Activated CD8-positive, alpha-beta memory T cell treated with anti-CD3 and anti-CD28 coated beads for 1 hour (primary cell): ENCODE measurements at places on chromosomes 5 and 9.

DNA sequence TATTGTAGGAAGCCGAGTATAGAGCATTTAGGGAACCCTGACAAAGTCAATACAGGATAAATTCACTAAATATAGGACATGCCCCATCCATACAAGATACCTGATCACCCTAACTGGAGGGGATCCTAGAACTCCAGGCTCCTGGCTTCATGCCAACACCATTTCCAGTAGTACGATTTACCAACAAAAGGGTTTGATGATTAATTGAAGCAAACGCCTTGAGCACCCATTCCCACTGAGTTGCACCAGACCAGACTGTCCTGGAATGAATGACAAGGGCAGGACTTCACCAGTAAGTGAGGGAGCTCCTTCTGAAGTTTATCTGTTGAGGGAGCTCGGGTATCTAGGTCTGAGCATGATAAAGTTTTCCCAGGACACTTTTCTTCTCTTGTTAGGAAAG, 327.2 kb upstream of the MSX2 start:
- no peak for DNase-seq

- no peak for DNase-seq
Observed at GRCh38 chr5:167167191-167167795, 1124.2 kb upstream of the WWC1 start.

- DNase-seq = no peak
Observed at GRCh38 chr5:14574891-14575508, 6.6 kb upstream of the OTULINL start.

- no peak for DNase-seq
Observed at GRCh38 chr5:178177569-178177968, 9.6 kb downstream of the GMCL2 start.

DNA sequence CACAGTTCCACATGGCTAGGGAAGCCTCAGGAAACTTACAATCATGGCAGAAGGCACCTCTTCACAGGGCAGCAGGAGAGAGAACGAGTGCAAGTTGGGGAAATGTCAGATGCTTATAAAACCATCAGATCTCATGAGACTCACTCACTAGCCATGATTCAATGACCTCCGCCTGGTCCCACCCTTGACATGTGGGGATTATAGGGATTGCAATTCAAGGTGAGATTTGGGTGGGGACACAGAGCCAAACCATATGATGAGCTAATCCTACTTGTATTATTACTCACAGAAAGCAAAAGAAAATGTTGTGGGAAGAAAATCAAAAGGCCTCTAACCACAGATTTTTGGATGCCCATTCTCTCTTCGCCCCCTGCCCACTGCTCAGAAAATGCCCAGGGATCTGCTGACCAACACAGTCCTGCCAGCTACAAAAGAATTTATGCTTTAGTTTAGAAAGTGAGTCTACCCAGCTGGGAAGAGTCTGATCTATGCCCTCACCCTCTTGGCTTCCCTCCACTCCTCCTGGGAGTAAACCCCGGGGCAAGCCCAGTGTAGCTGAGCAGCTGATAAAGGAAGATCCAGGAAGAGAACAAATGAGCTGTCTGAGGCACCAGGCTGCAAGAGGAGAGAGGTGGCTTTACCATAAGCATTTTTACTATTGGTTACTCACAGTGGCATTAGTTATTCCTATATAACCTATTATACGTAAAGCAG, 53.1 kb downstream of the RNF130 start:
- DNase-seq = no peak
